ENCODE measurements at places on chromosomes 6 and 20.
A peak's percentile ranks its signal among the peaks of the same experiment; 100 is the strongest.

- no peak for DNase-seq
These were observed 14.6 kb downstream of the RPS6KA2 start for GRCh38 chr6:166612471-166612881.

- DNase-seq: no peak
These were observed 317.6 kb downstream of the PRKN start for GRCh38 chr6:162409741-162410691.

DNA sequence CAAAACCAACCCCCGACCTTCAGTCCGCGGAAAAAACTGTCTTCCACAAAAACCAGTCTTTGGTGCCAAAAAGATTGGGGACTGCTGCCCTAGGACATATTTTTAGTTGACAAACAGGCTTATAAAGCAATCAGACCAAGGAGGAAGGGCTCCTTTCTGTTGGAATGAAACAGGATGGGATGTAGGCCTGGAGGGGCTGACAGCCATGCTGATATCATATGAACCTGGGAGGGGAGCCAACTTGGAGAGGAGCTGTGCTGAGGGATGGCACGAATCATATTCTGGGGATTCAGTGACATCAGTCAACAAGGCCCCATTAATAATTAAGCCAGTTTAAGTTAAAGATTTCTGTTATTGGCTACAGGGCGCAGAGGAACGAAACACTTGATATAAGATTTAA lies 225.4 kb upstream of the TSHZ2 start:
- no peak for DNase-seq

DNA sequence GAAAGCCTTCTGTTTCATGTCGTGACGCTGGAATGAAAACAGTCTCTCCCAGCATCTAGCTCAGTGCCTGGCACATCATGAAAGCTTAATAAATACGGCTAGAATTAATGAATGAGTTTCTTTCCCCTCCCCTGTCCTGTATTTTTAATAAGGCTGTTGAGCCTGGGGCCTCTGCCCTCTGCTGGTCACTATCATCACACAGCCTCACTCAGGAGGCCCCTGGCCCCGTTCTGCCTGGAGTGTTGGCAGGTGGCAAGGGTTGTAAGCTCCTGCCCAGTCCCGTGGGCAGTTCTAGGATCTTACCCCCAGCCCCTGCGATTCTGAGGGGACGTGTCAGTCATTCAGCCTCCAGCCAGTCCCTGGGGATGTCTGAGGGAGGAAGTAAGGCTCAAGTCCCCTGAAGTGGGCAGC lies 41.4 kb downstream of the PHACTR3 start:
- DNase-seq: no peak

GRCh38 chr6:162773996-162774395 lies 46.2 kb downstream of the PACRG start:
- DNase-seq: no peak

GRCh38 chr6:2147766-2148448 lies 97.5 kb downstream of the GMDS start:
- DNase-seq: no peak

DNA sequence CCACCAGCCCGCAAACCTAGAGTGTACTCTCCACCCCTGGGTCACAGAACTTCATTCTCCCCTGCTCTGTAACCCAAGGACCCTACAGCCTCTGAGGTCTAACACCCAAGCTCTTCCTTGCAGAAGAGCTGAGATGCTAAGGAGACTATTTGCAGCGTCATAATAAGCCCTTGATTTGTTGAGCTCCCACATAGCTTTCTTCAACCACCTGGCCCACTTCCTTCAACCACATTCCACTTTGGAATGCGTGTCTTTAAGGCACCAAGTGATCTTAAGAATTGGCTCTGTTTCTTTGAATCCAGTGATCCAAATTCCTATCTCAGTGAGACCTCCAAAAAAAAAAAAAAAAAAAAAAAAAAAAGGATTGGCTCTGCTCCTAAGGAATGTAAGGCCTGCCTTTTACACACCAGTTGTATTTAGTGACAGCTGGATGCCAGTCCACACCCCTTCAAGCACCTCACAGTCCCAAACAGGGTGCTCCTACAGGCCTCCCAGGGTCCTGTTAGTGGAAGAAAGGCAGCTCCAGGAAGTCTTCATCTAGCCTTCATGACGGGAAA lies 106.2 kb downstream of the UBE3D start:
- DNase-seq: peak; percentile 56

- DNase-seq: no peak
These were observed 302.3 kb downstream of the PLCB1 start for GRCh38 chr20:8434326-8434876.

- DNase-seq: no peak
These were observed 3.9 kb upstream of the OTOR start for GRCh38 chr20:16744178-16744807.

DNA sequence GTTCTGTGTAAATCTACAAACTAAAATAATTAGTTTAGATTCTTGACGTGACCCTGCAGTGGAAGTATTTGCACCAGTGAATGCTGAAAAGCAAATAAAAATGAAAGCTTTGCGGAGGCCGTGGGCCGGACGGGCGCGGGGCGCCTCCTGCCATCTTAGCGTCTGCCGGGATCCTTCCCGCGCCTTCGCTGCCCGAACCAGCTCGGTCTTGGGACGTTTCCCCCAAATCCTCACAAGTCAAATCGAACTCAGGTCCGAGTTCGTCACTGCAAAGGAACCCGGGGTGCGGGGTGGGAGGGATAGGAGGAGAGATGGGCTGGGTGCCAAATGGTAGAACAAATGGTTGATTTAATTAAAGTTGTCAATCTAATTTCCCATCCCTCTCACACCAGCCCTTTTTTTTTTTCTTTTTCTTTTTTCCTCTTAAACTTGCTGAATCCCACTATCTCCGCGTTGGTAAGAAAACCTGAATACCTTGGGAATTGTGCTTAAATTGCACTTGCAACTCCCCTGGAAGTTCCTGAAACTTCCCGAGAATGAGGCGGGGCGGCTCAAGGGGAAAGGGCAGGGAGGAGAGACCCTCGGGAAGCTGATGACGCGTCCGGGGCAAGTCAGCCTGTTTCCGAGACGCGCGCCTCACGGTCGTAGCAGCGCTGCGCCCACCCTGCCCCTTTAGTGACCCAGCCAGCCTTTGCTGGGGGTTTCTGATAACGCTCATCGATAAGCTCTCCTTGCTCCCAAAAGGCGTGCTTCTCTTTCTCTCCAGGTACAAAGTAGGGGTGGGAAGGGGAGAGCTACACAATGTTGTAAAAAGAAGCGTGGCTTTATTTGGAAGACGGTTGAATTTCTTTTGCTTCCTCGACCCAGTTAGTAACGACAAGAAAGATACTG lies 1.8 kb downstream of the GJA1 start:
- DNase-seq: peak; percentile 74

- DNase-seq: peak; percentile 75
These were observed 199.7 kb upstream of the KCNQ5 start for GRCh38 chr6:72422171-72422570.

DNA sequence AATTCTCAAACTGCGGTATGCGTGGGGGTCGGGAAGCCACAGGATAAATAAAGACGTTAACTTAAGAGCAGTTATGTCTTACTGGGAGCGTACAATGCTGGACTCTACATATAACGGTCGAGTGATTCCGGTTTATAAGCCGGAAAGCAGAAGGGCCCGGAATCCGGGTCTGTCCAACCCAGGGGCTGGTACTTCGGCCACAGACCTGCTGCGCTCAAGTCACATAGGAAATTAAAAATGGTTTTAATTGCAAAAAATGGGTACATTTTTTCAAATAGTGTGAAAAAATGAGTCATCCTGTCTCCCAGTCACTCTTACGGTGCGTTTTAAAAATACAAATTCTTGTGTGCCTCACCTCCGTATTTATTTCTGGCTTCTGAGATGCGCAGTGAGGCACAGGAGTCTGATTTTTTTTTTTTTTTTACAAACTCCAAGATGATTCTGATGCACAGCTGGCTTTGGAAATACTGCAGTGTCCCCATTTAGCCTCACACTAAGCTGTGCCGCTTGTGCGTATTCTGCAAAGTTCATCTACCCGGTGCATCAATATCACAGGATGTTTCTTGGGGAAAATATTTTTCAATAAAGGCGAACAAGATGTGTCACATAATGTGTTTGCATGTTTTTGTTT lies 1.0 kb downstream of the PCIF1 start:
- no peak for DNase-seq

GRCh38 chr6:170029416-170030283 lies 261.2 kb downstream of the DLL1 start:
- no peak for DNase-seq

DNA sequence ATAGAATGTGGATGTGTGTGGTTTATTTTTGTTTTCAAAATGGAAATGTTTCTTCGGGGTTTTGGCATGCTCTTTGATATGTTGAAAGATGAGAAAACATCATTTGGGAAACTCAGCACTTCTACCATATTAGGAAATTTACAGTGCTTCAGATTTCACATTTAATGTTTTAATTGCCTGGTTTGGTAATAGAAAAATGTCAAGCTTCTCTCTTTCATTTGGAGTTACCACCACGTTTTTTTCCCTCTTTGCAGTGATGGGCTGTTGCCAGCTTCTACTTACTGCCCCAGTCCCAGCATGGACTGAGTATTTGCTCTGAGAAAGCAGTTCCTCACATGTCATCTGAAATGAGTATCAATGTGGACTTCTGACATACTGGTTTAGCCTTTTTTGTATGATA lies 267.7 kb downstream of the PRL start:
- DNase-seq: no peak

DNA sequence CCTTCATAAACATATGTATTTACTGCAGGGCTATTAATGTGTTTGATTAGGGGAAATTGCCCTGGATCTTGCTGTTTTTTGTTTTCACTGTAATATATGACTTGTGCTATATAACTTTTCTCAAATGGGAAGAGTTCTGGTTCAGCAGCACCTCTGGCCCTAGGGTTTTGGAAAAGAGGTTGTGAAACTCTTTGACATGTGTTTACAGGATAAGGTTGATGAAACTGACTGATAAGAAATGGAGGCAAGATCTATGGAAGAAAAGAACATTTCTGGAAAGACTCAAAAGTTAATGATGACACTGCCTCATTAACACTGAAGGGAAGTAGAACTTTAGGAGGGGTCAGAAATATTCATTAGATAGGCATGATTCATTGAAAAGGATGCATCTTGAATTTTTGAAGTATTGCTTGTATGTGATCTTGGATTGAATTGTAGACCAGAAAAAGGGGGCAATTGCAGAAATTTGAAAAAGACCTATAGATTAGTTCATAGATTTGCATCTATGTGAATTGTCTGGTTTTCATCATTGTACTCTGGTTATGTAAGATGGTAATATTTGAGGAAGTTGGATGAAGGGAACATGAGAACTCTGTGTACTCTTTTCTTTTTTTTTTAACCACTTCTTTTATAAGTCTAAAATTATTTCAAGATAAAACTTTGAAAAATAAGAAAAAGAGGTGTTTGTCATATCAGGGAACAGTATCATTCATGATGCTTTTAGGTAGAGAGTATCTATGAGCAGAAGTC lies 54.0 kb downstream of the UTRN start:
- DNase-seq: no peak

- no peak for DNase-seq
These were observed 152.6 kb upstream of the EXOC2 start for GRCh38 chr6:845566-845965.

DNA sequence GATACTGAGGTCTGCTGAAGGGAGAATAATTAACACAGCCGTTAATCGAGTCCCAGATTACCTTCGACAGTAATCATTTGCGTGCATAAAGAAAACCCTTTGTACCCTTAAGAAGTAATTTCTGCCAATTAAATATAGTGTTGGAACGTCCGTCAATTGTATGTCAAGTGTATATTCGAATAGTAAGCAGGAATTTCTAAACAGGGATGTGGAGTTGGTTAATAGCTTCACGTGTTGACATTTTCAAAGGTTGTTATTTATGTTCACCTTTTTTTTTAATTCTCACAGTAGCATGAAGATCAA lies 798 bp upstream of the SNAP91 start:
- no peak for DNase-seq

DNA sequence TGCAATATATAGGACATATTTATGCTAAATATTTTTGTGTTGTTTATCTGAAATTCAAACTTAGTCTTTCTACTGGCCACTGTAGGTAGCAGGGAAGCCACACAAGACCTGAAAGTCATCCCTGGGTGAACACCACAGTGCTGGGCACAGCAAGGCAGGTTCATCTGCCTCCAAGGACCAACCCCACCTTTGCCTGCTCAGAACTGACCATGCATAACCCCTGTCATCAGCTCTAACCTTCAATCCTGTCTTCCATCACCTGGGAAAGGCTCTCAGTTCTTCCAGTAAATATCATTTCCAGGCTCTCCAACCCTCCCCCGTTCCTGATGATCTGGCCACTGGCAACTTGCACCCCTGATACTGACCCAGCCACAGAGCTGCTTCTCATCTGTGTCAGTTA lies 32.7 kb upstream of the CST7 start:
- no peak for DNase-seq

DNA sequence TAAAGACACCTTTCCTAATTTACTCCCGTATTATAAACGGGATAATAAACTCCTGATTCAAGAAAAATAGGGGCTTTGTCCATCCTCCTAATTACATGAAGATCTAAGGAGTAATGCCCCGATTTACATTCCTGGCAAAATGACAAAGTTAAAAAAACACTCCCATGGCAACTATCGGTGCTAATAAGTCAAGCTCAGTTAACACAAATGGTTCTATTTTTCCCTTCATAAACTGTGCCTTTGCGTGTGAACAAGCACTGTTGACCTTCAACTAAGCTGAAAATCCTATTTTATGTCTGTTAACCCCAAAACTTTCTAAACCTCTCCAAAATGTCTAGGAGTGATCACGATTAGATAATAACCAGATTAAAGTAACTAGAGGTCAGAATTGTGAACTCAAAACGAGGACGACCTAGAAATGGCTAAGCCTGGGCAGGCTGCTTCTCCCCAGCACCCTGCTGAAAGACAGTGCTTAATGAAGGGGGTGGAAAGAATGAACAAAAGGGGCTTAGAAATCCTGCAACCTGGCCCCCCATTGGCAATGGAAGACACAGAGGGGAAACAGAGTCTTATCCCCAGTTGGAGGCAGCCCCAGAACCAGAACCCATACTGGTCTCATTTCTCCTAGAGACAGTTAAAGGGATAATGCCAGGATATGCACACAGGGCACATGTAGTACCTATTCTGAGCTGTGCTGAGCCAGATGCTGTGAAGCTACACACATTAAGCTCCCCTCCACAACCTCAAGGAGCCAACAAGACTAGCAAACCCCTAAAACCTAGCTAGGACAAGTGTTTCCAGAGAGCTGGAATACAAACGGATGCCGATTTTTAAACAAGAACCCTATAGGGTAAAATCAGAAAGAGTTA lies 23.0 kb downstream of the SLC23A2 start:
- no peak for DNase-seq

DNA sequence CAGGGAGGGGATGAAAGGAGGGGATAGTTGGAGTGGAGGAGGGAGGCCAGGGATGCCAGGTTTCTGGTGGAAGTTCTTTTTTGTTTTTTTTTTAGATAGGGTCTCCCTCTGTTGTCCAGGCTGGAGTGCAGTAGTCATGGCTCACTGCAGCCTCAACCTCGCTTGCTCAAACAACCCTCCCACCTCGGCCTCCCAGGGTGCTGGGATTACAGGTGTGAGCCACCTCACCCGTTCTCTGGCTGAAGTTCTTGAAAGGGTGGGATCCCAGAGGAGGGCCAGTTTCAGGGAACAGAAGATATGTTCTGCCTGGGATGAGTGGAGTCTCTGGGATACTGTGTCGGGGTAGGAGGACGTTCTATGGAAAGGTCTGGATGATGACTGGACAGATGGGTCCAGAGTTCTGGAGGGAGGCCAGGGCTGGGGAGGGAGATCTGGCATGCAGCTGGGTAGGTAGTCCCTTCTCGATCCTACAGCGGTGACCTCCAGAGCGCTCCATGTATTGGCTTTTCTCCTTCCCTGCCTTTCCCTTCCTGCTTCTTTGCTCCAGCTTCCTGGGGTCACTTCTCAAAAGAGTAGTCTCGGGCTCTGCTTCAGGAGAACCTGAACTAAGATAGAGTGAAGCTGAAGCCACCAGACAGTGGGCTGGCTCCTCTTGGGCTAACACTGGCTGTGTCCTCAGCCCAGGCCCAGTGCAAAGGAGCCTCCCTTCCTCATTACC lies 12.7 kb upstream of the SRC start:
- no peak for DNase-seq

Data from ELR (cell line).